ENCODE measurements at places on chromosomes 2 and 18.

GRCh38 chr2:79223539-79223938 is 64.0 kb upstream of the REG3A start:
- DNase-seq = no peak

- DNase-seq = no peak
Observed at GRCh38 chr2:16316456-16317210, 349.0 kb downstream of the CYRIA start.

- DNase-seq = no peak
Observed at GRCh38 chr2:128628996-128629395, 310.3 kb upstream of the HS6ST1 start.

- no peak for DNase-seq
Observed at GRCh38 chr18:25326361-25326952, 25.5 kb downstream of the ZNF521 start.

- no peak for DNase-seq
Observed at GRCh38 chr2:84701880-84702279, 179.0 kb downstream of the TRABD2A start.

- no peak for DNase-seq
Observed at GRCh38 chr2:38685116-38685735, 19.3 kb downstream of the GALM start.

- no peak for DNase-seq
Observed at GRCh38 chr2:25692143-25692542, 18.8 kb upstream of the DTNB start.
